GM12865 (cell line): ENCODE measurements at places on chromosomes 11 and 22.
A peak's percentile ranks its signal among the peaks of the same experiment; 100 is the strongest.

GRCh38 chr11:47378010-47378835 lies at the start of gene SPI1:
Gene SPI1 (minus strand): TSS chr11:47378547. CDS start chr11:47378353, 194 bp downstream.
- peak; percentile 90 for DNase-seq

DNA sequence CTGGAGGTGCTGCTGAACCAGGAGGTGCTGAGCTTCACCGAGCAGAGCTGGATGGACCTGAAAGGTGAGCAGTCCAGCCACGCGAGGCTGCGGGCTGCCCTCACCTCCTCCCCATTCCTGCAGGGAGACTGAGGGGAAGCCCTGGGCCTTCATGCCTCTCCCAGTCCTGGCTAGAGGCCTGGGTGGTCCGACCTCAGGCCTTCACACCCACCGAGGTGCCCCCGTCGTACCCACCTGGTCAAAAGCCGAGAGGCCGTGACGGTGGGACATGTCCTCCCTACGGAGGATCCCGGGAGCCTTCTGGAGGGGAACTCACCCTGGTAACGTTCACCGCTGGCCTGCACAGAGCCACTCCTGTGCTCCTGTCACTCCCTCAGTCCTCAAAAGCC lies 5.1 kb downstream of the SUSD2 start:
- no peak for DNase-seq

GRCh38 chr11:78698612-78699011 lies 123.9 kb upstream of the NARS2 start:
- no peak for DNase-seq

DNA sequence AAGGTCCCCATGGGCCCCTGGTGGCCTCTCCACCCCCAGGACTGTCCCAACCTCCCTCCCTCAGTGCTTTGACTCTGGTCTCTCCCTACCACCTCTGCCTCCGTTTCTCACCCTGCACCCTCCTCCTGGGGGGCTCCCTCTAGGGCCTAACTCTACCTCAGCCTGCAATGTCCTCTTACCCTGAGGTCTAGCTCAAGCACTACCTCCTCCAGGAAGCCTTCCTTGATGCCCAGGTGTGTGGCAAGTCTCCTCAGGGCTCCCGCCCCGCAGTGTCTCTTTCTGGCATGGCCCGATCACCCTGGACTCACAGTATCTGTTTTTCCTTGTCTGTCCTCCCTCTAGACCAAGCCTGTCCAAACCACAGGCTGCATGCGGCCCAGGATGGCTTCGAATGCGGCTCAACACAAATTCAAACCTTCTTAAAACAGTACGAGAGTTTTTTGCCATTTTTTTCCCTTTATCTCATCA lies 90.8 kb downstream of the PHF21B start:
- DNase-seq, result no peak

GRCh38 chr11:62544581-62545436 lies 1.8 kb downstream of the AHNAK start:
- peak; percentile 55 for DNase-seq

- DNase-seq, result no peak
These were observed 12.3 kb downstream of the KCNJ1 start for GRCh38 chr11:128854841-128855240.

- no peak for DNase-seq
These were observed 14.2 kb downstream of the TMEM121B start for GRCh38 chr22:17106785-17107546.

DNA sequence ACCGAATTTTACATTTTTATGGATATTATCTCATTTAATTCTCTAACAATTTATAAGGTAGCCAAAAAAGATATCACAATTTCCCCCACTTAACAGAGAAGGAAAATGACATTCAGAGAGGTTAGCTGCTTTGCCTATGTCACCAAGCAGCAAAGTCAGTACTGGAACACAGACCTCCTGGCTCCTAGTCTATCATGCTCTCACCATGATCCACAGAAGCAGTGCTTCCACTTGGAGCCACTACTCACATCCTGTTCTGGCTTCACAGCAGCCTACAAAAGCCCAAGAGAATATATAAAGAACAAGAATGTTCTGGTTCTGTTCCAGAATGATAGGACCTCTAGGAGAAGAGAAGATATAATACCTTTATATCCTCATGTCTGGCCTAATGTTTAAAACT lies 59.5 kb upstream of the SCUBE2 start:
- DNase-seq, result no peak

DNA sequence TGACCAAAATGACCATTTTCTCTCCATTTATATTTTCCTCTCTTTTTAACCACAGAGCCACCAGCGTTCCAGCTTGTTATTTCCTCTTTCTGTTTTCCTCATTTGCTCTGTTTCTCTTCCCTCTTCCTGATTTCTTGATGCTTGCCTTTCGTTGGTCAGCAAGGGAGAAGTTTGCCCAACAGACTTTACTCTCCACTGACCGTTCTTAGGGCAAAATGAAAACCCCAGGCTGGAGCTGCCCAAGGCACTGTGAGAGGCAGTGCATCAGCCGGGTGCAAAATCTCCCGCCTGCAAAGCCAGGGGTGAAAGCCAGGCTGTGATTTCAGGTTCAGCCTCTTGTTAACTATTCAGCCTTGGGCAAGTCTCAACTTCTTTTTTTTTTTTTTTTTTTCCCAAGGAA lies 26.1 kb upstream of the APLP2 start:
- DNase-seq, result no peak
